Fibroblast of skin of left biceps (primary cell): ENCODE measurements at places on chromosomes 7 and 10.
A peak's percentile ranks its signal among the peaks of the same experiment; 100 is the strongest.

DNA sequence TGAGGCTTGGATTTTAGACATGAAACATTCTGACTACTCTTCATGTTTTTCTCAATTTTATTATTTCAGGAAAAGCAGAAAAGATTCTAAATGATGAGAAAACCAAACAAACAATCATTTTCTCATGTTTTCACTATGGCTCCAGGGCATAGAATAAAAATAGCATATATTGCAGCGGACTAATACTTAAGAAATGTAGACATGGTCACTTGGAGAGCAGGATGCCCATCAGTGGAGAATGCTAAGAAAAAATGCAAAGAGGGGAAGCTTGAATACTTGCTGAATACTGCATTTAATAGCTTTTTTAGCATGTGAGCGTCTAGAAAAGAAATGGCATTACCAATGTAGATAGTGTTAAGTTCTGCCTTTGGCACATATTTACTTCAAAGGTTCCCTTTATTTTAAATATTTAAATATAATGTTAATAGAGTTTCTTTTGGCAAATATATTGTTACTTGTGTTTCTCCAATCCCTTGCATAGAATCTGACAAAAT lies 107.9 kb downstream of the PPP1R17 start:
- no peak for DNase-seq

DNA sequence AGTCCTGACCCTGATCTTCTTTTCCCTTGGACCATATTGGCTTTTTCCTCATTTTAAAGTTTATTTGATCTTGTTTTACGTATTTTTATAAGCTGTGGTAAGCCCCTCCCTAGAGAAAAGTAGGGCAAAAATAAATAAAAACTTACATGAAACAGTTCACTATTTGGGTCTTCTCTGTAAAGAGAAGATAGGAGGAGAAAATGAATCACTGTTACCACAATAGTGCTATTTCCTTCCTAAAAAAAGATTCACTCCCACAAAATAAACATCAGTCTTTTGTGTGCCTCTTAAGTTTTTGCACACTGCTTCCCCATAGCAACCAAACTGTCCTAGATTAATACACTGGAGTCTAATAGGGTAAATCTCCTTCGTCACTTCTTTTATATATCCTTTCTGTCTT lies 1.4 kb upstream of the SVIL start:
- no peak for DNase-seq

DNA sequence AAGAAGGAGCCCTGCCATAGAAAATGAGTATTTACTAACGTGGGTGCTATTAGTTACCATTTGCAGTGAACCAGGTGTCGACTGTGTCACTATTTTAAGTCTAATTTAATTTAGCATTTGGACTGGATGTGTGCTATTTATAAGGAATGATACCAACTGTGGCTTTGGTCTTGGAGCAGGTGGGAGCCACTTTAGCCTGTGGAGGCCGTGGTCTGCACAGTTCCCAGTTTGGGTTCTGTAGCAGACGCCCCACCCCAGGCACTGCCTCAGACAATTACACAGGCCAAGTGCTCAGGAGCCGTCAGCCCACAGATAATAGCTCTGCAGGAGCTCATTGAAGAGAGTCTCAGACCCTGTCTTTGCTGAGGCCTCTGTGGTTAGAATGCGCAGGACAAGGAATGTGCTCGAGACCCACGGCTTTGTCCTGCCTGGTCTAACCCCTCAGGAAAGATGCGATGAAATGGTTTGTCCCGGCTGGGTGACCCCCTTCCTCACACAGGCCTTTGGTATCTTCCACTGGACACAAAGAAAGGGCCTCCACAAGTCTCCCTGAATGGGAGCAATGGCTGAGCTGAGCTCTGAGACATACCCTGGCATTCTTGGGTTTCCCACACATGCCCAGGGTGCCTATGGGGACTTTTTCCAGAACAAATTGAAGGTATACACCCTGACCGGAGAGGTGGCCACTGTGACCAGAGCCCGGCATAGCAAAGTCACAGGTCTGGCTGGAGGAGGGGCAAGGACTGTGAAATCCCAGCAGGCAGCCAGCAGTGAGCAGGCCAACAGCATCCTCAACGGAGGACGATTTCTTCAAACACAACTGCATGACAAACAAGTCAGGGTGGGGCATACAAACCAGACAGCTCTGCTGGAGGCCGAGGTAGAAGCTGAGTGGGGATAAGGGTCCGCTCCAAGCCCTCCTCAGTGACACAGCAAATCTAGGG lies 251.2 kb downstream of the ARHGAP12 start:
- no peak for DNase-seq

DNA sequence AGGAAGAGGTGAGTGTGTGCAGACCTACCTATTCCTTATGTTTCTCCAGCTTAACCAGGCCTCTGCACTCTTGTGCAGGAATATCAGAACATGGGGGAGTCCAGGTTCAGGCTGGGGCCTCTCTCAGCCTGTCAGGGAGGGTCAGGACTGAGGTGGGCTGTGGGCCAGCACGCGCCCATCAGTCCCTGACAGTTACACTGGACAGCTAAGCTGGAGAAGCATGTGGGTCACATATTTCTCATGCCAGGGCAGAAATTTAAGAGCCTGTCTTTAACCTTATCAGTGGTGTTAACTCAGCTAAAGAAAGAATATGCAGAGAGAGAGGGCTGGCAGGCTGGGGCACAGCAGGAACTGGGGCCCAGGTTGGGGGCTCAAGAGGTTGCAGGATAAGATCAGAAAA lies 8.7 kb upstream of the POLD2 start:
- DNase-seq = no peak

GRCh38 chr7:7203813-7204575 lies 21.6 kb downstream of the C1GALT1 start:
- DNase-seq = no peak

DNA sequence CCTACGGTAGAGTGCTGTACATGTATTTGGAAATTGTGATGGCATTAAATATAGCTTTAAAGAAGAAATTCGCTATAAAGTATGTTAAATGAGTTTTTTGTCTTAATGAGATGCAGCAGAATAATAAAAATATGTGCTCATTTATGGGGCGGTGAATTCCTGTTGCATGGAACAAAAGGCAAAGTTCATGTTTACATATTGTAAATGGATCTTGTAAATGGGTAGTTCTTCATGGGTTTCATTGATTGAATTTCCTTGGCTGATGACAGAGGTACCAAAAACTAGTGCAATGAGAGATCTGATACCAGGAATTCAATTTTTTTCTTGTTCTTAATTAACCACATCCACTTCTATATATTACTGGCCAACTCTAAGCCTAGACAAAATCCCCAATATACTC lies 284.2 kb downstream of the SUGCT start:
- DNase-seq = no peak

DNA sequence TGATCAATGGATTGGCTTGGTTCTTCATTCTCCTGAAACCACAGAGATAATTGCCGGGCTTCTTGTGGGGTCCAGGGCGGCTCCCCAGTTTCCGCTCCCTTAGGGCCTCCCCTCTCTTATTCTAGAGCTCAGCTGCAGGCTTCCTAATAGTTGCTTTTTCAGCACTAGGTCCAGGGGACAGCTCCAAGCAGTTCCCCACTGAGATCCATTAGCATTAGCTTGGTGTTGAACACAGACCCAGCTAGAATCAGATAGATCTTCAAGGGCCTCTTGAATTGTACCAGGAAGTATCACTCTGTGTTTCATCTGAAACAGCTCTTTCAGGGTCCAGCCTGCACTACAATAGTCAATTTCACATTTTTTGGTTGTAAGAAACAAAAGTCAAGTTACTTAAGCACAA lies 238.7 kb downstream of the SEC23IP start:
- DNase-seq = no peak

DNA sequence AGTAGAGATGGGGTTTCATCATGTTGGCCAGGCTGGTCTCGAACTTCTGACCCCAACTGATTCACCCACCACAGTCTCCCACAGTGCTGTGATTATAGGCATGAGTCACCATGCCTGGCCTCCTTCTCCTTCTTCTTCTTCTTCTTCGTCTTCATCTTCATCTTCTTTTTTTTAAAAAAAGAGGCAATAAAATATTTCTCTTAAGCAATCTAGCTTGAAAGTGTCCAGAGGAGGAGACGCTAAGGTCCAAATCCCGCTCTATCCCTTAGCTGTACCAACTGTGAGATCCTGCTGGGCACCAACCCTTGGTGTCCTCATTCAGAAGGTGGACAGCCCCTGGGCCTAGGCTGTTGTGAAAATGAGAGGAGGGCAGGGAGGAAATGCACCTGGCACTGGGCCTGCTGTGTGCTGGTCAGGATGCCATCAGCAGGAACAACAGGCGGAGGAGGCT lies 13.9 kb upstream of the PSAP start:
- DNase-seq = no peak

DNA sequence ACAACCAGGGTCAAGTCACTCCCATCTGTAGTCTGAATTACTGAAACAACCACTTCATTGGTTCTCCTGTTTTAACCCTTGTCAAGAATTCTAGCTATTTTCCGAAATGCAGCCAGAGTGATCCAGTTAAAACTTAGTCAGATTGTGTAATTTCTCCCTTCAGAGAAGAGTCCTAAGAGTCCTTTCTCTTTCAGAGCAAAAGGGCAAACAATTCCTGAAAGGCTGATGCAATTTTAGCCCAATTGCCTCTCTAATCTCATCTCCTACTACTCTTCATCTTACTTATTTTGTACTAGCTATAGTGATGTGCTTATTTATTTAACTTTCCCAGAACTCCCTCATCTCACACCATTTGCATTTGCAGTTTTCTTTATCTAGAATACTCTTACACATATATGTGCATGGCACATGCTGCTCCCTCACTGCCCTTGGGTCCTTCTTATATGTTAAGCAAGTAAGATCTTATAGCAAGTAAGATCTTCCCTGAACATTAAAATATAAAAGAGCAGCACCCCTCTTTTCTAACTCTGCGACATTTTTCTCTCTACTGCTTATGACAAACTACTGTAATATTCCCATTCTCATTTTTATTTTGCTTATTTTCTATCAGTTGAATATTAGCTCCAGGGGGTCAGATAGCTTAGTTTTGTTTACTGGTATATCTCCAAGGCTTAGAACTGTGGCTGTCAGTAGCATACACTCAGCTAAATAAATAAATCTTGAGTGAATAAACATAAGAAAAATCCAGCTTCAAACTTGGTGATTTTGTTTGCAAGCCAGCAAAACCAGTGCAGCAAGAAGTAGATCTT lies 44.6 kb downstream of the HGF start:
- peak; percentile 26 for DNase-seq

DNA sequence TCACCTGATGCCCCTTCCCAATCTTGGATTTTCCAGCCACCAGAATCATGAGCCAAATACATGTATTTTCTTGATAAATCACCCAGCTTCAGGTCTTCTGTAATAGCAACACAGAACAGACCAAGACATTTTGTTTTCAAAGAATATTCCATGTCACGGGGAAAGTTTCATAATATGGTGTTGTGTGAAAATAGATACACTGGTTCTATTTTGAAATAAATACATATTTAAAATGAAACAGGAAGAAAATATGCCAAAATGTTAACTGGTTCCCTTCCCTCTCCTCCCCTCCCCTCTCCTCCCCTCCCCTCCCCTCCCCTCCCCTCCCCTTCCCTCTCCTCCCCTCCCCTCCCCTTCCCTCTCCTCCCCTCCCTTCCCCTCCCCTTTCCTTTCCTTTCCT lies 30.3 kb upstream of the CAMK1D start:
- DNase-seq = no peak

DNA sequence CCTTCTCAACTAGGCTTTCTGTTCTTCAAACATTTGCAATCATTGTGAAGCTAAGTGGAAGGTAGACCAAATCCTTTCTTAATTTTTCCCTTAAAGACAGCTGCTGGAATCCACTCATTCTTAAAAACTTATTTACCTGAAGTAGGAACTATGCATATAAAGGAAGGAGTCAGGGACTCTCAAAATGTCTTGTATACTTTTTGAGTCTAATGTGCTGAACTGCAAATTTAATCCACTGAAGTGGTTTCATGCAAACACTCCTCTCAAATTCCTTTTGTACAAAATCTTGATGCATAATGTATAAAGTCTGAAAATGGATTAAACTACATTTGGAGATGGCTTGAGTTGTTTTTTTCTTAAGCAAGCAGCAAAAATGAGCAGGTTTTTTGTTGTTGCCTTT lies 118.0 kb downstream of the CABCOCO1 start:
- DNase-seq = no peak

DNA sequence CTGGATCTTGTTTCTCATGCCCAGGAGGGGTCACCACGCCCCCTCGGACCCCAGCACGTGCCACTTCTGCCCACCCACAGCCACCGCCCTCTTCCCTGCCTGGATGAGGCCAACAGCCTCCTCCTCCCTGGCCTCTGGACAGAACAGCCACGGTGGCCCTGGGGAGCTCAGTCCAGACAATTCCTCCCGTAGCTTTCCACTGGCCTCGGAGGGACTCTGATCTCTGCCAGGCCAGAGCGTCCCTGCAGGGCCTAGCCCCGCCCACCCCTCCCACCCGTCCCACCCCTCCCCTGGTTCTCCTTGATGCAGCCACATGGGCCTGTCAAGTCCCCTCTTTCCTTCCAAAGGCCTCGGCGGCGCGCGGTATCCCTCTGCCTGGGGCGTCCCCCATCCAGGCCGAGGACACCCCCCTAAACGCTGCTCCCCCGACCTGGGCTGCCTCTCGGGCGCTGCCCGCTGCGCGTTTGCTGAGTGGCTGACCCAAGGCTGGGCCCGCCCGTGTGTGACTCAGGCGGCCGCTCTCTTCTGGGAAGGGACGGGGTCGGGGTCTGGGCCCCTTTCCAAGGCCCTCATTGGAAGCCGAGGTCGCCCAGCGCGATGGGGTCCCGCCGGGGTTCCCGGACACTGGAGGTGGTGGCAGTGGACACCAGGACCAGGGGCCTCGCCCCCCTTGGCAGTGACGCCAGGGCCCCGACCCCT lies 557 bp downstream of the TMEM120A start:
- no peak for DNase-seq

DNA sequence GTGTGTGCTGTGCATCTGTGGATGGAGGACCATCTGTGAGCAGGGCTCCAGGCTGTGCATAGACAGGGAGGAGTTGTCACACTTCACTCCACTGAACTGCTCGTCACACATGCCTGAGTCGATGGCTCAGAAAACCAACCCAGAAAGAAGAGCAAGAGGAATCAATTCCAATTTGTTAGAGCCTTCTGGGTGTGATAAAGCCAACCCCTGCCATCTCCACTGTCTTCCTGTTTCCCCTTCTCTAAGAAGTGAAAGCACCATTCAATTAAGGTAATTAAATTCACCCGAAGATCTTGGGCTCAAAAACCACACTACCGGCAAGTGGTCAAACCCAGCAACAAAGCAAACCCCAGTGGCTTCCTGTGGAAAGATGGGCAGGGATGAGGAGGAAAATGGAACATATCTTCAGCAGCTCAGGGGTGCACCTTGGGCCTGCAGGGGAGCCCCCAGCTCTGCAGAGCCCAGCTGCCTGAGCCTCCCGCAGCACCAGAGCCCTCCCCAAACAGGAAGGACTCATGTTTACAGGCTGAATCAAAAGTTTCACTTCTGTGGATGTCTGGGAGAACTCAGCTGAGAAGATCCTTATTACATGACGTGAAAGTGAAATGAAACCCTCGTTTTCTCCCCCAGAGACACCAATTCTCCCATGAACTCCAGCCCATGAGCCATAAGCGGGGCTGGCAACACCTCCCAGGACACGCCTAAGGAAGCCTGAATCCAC lies 10.9 kb downstream of the C10orf71 start:
- DNase-seq = no peak
